CD14-positive monocyte (primary cell): ENCODE measurements at places on chromosomes 5 and 9. TPM values are rescaled to one million over a fixed set of nuclear protein-coding genes. Genes with fewer than 3 reads are reported as not detected.
A peak's percentile ranks its signal among the peaks of the same experiment; 100 is the strongest.

CSF2 gene
- polyA plus RNA-seq: 0.22 TPM in 1 of 2 replicates, not detected in the other

GFI1B gene
- 0.39 and 0.93 TPM in 2 replicates for polyA plus RNA-seq

TAF11L10 gene
- polyA plus RNA-seq: not detected

DTWD2 gene
- polyA plus RNA-seq: 2.5 TPM

PCDH1 gene
- polyA plus RNA-seq: not detected

GRCh38 chr9:116594547-116594946 lies 92.6 kb upstream of the TRIM32 start:
- DNase-seq: no peak

DNA sequence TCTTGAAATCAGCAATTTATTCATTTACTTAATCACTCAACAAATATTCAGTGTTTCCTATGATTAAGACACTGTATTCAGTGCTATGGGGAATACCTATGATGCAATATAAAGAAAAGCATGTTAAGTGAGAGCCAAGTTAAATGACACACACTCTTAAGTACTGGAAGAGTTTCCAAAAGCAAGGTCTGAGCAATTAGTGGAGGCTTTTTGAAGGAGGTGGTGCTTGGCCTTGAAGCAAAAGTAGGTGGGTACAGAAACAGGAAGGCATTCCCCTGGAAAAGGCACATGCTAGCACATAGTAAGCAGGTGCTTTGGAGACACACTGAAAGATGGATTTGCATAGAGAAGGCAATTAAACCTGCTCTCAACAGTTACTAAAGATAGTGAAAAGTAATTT lies 4.0 kb downstream of the TSLP start:
- peak; percentile 58 for DNase-seq

DNA sequence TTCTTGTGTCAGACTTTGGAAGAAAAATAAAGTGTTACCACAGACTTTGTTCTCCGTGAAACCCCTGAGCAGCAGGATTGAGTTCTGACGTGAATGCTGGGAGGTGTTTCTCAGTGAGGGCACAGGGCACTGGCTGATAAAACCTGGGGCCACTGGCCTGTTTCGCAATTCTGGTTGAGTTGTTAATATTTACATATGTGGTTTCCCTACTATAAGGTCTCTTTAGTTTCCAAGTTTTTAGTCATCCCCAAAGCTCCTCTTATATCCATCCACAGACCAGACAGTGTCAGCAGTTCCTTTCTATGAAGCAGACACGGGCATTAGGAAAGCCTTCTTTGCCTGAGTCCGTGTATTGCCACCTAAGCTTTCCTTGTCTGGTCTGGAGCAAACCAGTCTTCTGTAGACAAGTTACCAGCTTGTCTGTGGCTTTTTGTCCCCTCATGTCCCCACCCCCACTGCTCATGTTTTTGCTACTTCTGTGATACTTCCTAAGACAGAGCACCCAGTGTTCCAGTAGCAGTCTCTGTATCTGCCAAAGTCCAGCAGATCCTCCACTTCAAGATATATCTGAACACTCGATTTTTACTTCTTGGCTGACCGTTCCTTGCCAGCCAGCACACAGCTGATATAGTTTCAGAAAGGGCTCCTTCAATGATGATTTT lies 42.0 kb downstream of the ACO1 start:
- DNase-seq: no peak

DNA sequence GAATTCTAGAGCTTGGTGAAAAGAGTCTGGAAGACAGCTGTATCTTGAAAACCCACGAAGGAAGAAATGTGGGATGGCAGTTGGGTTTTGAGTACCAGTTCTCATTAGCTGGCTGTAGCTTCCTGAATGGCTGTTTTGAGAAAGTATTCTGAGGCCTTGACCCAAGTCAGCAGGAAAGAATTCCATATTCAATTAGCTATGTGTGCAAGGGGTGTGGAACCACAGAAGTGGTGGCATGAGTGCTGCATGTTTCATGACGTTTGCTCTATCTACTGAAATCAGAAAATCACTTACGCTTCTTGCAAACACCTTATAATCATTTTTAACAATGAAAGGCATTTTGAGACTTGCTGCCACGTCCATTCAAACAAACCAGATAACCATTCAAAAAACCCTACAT lies 69.1 kb downstream of the TRPM3 start:
- no peak for DNase-seq

DNA sequence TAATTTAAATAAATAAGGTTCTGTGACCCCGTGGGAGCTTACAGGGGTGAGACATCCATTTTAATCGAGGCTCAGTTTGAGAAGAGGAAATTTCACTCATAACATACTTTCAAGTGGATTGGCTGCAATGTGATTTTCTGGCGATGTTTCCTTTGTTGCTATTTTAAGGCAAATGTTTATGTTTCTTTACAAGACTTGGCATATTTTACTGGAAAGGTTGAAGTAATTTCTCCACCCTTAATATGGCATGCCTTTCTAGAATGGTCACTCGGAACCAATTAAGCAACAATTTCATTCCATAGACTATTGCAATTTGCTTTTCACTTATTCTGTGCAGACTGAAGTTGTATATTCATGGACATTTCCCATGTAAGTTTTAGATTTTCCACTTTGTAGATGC lies 438.0 kb upstream of the WWC1 start:
- DNase-seq: no peak

DNA sequence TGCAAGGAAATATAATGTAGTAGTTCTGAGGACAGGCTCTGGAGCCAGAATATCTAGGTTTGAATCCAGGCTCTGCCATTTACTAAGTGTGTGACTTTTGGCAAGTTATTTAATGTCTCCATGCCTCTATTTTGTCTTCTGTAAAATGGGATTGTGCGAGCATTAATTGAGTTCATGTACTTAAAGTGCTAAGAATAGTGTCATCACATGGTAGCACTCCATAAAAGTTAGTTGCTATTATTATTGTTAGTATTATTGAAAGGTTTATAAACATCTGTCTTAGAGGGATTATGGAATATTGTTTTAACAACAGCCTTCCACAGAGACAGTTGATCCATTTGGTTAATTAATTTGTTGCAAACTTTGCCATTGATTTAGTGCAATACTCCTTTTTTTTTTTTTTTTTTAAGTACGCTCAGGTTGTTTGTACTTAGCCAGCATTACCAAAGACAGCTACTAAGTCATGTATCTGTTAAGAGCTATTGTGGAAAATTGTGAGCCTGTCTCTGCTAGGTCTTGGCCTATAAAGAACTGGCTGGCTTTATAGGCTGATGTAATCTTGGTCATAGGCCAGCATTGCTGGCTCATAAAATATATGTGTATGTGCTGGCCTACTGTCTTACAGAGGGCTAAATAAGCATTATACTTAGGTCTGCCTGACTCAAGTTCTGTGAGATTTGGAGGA lies 174.7 kb downstream of the WDR70 start:
- no peak for DNase-seq

DNA sequence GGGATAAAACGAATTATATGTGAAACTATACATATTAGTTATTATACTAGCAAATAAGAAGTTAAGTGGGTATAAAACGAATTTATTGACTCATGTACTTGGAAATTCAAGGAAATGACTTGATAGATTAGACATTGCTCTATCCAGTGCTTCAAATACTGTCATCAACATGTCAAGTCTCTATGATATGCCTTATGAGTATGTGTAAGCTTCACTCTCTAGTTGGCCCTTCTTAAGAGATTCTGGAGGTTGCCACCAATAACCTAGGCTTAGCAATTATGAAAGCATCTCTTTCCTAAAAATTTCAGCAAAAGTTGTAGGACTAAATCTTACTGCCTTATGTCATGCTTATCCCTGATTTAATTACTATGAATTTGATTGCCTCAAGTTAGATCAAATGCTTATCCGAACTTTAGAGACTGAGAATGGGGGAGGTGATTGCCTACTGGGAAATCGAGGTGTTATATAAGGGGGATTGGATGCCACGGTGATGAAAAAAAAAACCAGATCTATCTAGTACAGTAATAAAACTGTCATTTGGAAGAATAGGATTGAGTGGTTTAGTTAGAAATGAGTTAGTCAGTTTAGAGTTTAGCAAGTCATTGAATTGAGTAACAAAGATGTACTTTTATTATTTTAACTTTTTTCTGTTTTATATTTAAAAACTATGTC lies 46.9 kb downstream of the CSNK1G3 start:
- no peak for DNase-seq
